ENCODE measurements at places on chromosomes 7 and 10. TPM values are rescaled to one million over a fixed set of nuclear protein-coding genes. Genes with fewer than 3 reads are reported as not detected.

DNA sequence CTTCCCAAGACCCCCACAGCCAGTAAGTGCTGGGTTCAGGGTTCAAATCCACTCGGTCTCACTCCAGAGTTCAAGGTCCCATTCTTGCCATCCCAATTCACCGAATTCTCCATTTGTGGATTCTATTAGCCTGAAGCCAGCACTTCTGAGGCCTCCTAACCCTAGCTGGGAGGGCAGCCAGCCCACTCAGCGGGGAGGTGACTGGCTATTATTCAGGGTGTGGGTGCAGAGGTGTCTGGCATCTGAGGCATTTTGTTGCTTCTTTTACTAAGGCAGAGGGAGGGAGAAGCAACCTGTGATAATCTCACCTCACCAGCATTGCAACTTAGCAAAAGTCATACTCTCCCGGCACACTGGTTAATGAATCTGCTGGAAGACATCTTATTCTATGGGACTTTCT lies 8.7 kb upstream of the PTPRN2 start:
- no peak for DNase-seq

- no peak for DNase-seq
Measured at GRCh38 chr10:54843085-54843646, 42.1 kb upstream of the PCDH15 start.

- no peak for DNase-seq
Measured at GRCh38 chr10:22185586-22185985, 32.2 kb downstream of the EBLN1 start.

DNA sequence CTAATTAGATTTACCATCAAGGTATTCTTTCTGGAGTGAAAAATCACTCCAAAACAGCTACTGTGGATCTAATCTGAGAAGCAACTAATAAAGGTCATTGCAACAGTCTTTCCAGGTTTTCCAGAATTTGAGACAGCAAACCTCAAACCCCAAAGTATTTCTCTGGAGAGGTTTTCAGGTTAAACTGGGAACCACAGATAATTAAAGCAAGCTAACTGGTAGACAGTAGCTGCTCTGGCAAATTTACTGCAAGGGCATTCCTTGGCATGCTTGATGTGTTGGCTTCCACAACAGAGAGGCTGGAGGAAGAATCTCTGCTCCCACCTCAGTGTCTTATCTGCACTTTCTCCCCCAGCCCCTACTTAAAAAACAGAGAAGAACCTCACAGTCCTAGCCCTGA lies 140.0 kb upstream of the NRBF2 start:
- peak; percentile 3 for DNase-seq

- DNase-seq, result peak; percentile 10
Measured at GRCh38 chr7:20038676-20039075, 178.5 kb downstream of the MACC1 start.

GRCh38 chr7:14047709-14048399 lies 58.4 kb upstream of the ETV1 start:
- DNase-seq, result no peak

DNA sequence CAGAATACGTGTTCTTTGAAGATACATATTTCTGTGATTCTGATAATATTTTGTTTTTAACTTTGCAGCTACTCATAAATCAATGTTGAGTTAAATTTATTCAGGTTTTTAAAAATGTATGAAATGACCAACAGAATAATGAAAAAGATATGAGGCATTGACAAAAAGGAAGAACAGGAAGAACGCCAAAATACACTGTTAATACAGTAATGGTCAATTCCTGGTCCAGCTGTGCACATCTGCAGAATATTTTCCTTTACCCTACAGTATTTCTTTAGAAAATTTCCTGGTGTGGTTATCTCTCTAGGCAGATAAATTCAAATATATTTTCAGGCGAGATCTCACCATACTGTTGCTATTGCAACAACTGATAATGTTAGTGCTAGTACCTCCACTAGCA lies 203.2 kb upstream of the DGKB start:
- DNase-seq, result no peak

DNA sequence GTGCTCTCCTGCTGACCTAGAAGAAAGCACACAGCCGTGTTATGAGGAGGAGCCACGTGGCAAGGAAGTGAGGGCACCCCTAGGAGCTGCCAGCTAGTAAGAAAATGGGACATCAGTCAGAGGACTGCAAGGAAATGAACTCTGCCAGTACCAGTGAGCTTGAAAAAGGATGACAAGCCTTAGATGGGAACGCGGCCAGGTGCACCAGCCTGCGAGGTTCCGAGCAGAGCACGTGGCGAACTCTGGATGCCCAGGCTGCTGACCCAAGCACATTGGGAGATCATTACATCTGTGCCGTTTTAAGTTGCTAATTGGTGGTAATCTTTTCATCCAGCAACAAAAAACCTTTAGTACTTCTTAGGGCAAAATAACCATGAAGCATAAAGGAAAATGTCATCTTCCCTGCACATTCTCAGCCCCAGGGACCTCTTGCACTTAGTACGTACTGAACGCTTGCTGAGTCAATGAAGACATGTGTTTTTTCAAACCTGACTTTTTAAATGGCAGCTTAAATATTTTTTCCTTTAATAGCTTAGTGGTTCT lies 69.4 kb downstream of the AMZ1 start:
- DNase-seq, result peak; percentile 86

GRCh38 chr7:140479739-140480084 lies 407 bp upstream of the MKRN1 start:
- no peak for DNase-seq

- DNase-seq, result no peak
Measured at GRCh38 chr7:33816106-33816505, 89.2 kb upstream of the BMPER start.

DNA sequence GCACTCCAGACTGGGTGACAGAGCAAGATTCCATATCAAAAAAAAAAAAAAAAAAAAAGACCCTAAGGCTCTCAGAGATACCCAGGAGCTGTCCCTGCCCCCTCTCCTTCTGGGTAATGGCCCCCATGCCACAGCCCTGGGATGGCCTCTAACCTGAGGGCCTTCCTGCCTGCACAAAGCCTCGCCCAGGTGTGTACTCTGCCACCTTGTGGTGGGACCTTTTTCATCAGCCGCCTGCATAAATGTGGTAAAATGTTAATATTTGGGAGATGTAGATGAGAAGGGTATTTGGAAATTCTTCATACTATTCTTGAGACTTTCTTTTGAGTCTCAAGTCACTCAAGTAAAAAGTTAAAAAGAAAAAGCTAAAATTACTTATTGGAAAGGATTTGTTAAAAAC lies 46.3 kb upstream of the RNF216 start:
- peak; percentile 18 for DNase-seq

- no peak for DNase-seq
Measured at GRCh38 chr10:132488231-132488821, 49.3 kb upstream of the INPP5A start.

- no peak for DNase-seq
Measured at GRCh38 chr7:25759286-25759685, 392.7 kb upstream of the NFE2L3 start.

GRCh38 chr10:34134602-34135001 lies 680.5 kb downstream of the PARD3 start:
- DNase-seq, result no peak

GRCh38 chr10:6300106-6300783 lies 97.5 kb downstream of the PFKFB3 start:
- peak; percentile 67 for DNase-seq

GRCh38 chr10:20858292-20859124 lies 38.6 kb downstream of the NEBL start:
- DNase-seq, result peak; percentile 52

- DNase-seq, result peak; percentile 27
Measured at GRCh38 chr7:130099331-130099730, 29.0 kb downstream of the KLHDC10 start.

- DNase-seq, result peak; percentile 91
Measured at GRCh38 chr10:51629934-51630639, 69.3 kb downstream of the CSTF2T start.

DNA sequence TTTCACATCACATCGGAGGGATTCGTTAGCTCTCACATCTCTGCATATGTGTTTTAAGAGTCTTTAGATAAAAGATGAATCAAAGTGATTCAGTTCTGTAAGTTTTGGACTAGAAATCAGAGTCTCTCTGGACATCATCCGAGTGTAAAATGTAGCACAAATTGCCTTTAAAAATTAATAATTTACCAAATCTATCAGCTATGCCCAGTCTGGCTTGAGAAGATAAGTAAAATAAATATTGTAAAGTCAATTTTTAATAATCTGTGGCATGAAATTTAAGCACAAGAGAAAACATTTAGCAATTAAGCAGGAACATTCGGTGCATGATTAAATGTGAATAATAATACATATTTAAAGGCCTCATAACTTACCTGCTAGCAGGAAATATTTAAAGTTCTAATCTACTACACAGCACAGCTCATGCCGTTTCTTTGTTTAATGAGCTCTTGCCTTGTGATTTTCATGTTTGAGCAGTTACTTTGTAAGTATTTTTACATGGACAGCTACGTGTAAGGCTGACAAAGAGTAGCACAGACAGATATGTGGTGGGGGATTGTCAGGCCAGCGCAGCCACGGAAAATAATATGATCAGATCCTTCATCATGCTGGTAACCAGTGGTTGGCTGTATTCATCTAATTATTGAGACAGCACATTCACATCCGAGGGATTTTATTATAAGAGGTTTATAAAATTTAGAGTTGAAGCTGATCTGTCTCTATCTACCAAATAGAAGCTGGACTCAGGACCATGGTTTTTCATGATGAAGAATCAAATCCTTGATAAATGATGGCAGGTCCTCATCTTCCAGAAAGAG lies 317.3 kb downstream of the ADARB2 start:
- no peak for DNase-seq

DNA sequence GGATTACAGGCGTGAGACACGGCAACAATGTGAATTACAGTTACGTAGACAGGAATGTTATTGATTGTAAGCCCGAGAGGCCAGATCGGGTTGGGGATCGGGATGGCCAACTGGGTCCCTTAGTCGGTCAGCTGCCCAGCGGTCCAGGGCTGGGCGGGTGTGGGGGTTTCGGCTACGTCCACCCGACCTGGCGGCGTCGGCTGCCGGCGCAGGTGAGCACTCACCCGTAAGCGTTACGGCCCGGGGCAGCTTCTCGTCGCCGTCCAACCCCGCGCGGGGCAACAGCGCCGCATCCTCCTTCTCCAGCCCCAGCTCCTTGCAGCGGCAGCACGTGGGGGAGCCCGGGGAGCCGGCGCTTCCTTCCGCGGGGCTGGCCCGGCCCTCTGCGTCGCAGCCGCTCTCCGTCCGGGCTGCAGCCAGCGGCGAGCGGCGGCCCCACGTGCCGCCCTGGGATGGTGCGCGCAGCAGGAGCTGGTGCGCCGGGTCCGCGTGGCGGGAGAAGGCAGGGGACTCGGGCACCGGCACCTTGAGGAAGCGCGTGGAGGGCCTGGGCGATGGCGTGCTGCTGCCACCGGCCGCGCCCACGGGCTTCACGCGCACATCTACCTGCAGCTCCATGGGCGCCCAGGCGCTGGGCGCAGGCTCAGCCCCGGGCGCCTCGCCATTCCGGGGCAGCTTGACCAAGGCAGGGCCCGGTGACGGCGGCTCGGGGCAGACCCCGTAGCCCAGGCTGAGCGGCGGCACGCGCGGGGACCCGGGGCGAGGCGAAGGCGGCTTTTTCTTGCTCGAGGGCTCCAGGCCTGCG lies 609 bp downstream of the KLRG2 start:
- DNase-seq, result peak; percentile 57

DNA sequence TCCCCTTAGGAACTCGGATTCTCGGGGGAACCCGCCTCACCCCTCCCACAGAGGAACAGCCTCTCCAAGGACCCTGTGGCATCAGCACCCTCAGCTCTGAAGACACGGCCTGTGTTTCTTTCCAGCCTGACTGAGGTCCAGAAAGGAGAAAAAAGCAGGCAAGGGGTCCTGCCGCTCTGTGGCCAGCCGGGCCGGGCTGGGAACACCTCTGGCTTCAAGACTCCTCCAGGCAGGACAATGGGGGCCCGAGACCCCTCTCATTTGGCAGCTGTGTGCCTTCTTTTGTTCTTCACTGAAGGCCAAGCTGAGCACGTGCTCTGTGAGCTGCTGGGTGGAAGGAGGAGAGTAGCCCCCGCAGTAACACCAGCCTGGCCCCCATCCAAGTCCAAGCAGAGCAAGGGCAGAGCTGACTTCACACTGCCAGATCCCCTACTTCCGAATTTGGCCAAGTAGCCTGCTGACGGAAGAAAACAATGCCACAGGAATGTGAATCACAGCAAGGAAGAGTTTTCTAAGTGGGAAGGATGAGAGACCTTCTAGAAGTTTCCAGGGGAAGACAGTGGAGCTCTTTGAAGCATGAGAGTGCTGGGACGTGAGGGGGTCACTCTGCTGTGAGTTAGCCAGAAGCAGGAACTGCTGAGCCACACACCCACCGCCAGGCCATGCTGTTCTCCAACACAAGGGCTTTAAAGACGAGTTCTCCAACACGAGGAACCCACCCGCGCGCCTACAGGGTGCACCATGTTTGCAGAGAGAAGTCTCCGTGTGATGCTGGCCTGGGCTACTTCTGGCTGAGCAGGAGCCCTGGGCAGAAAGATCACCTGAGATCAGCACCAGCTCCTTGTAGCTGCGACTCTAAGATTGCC lies 3.1 kb downstream of the CNPY1 start:
- no peak for DNase-seq

DNA sequence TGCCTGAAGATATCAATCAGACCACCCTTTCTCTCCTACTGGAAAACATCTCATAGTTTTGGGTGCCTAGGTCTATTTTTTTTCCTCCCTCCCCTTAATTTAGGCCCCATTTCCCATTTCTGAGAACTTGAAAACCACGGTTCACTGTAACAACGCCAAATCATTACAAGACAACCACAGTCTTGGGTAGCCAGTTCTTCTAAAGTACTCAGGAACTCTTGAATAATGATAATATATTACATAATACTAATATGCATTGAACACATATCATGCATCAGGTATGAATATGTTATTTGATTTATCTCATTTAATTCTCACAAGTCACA lies 185.1 kb upstream of the ADO start:
- DNase-seq, result no peak

DNA sequence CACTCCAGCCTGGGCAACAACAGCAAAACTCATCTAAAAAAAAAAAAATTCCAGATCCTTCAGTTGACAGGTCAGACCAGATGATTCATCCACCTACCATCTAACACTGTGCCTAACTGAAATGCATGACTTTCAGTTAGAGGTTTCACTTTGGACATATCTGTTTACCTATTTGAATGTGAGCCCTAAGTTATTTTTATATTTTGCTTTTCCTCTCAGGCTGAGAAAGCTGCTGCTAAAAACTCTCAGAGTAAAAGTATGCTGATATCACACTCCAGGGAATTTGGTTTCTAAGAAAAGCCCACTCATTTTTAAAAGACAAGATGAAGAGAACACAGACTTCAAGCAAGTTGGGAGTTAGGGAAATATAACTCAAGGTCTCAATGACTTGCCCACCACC lies 126.0 kb downstream of the SGMS1 start:
- DNase-seq, result peak; percentile 68

- DNase-seq, result no peak
Measured at GRCh38 chr7:92737706-92738105, 98.7 kb downstream of the CDK6 start.

- no peak for DNase-seq
Measured at GRCh38 chr10:62669341-62669740, 135.2 kb upstream of the ADO start.

GPER1 gene
- total RNA-seq, result 3.4 TPM

NRAP gene
- total RNA-seq, result not detected

SLC26A3 gene
- total RNA-seq, result not detected

HTR5A gene
- total RNA-seq, result not detected

CUL2 gene
- 29.7 TPM for total RNA-seq

ARF5 gene
- 269 TPM for total RNA-seq

DBF4 gene
- 7.7 TPM for total RNA-seq

CFAP43 gene
- total RNA-seq, result not detected

TRIM50 gene
- not detected for total RNA-seq

NPFFR1 gene
- not detected for total RNA-seq

TSC22D4 gene
- 30.7 TPM for total RNA-seq

GBX1 gene
- not detected for total RNA-seq

NFKB2 gene
- 21.5 TPM for total RNA-seq

All from GM23248 (cell line).